ENCODE measurements at places on chromosomes 1 and 21. TPM values are rescaled to one million over a fixed set of nuclear protein-coding genes. Genes with fewer than 3 reads are reported as not detected.

GRCh38 chr1:183319051-183319450, 99.1 kb downstream of the NMNAT2 start:
- no peaks in the 10 kb centered on the region for H3K36me3 ChIP-seq
- DNase-seq: no peak
- no peaks in the 10 kb centered on the region for H3K27me3 ChIP-seq
- no peak overlapping the region for H3K4me3 ChIP-seq
- peaks cover 23% of the 10 kb centered on the region for H3K4me1 ChIP-seq

Gene SPRR2G
- not detected for total RNA-seq

DNA sequence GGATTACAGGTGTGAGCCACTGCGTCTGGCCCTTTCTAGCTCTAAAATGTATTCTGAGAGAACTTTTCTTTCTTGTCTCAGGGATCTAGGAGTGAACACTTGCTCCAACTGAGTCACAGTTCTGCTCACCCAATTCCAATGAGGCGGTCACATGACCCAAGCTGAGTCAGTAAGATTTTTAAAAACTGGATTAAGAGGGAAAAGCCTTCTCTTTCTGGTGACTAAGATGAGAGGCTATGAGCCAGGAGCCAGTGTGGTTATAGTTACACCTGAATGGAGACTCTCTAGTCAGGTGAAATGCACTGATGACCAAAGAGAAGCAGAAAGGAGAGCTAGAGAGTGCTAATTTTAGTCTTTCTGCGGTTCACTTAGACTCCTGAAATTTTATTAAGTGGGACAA, 9.5 kb upstream of the DEPDC1 start:
- no peak for DNase-seq
- no peaks in the 10 kb centered on the region for H3K36me3 ChIP-seq
- H3K4me1 ChIP-seq: no peaks in the 10 kb centered on the region
- H3K27me3 ChIP-seq: no peaks in the 10 kb centered on the region

Gene MARK1
- 12.3 TPM for total RNA-seq

GRCh38 chr1:92446546-92446945, 40.2 kb downstream of the GFI1 start:
- H3K36me3 ChIP-seq: no peaks in the 10 kb centered on the region
- no peak for DNase-seq
- no peaks in the 10 kb centered on the region for H3K4me1 ChIP-seq
- no peak overlapping the region for H3K27ac ChIP-seq

Gene ANKRD65
- 0.68 TPM for total RNA-seq

- H3K27me3 ChIP-seq: no peaks in the 10 kb centered on the region
- H3K4me1 ChIP-seq: no peaks in the 10 kb centered on the region
- DNase-seq: no peak
- no peaks in the 10 kb centered on the region for H3K36me3 ChIP-seq
Observed at GRCh38 chr1:208309771-208310170, 65.6 kb upstream of the PLXNA2 start.

DNA sequence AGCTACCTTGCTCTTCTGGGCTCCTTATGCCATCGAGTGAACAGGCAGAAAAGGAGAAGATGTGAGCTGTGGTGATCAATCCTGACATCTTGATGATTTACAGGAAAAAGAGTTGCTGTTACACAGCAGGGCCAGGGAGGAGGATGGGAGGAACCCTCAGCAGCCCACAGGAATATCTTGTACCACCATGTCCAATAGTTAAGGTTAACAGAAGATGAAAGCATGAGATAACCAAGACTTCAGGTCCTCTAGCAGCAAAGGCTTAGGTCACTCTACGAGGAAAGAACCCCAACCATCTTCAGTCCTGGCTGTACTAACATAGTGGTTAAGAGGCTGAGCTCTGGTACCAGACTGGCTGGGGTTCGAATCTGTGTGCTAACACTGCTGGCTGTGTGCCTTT, 12.1 kb upstream of the SELENBP1 start:
- no peaks in the 10 kb centered on the region for H3K27me3 ChIP-seq
- H3K4me3 ChIP-seq: no peak overlapping the region
- no peak overlapping the region for H3K27ac ChIP-seq
- no peaks in the 10 kb centered on the region for H3K36me3 ChIP-seq
- H3K4me1 ChIP-seq: no peaks in the 10 kb centered on the region

Gene PTTG1IP
- total RNA-seq: 351 TPM

DNA sequence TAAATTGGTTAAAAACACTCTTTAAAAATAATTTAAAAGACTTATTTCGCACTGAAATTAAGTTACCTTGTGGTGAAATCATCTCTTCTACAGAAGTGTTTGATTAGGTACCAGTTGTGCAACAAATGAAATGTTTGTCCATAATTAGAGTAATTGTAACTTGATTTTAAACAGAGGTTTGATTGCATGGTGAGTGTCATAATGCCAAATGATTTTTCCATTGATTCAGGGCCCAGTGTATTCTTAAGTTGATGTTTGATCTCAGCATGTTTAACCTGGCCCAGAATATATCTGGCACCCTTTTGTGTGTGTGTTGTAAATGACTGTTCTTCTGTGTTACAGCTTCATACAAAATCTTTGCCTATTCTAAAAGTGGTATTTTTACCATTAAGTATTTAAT, 28.5 kb downstream of the LRRC8B start:
- H3K4me1 ChIP-seq: no peaks in the 10 kb centered on the region
- H3K27me3 ChIP-seq: no peaks in the 10 kb centered on the region
- H3K4me3 ChIP-seq: no peak overlapping the region
- H3K36me3 ChIP-seq: no peaks in the 10 kb centered on the region
- no peak overlapping the region for H3K27ac ChIP-seq

Gene TAL1
- 3.0 TPM for total RNA-seq

DNA sequence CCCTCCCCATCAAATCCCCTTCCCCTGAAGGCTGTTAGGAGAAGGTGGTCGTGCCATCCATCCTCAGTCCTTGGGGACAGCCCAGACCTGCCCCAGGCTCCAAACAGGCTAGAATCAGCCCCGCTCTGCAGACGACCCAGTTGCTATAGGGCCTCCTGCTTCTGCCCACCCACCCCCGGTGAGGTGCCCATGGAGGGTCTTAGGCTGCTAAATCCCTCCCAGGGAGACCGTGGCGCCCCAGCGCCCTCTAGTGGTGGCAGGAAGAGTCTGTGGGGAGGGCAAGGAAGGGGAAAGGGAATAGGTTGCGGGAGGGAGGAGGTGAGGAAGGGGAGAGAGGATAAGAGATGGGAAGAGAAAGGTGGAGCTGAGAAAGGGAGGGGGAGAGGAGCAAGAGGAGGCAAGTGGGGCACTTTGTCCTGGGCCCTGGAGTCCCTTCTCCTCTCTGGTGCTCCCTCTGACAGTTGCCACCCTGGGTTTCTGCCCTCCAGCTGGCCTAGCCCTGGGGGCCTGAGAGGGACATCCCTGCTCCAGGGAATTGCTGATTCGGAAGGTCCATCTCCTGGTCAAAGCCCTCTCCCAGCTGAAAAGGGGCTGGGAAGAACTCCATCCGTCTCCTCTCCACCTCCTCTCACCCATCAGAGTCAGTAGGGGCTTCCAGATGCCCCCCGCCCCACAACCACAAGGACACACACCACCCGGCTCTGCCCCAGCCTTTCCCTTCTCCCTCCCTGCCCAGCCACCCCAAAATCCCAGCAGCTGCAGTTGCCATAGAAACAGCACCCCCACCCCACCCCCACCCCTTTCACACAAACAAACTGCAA, 55.4 kb downstream of the CAMK2N1 start:
- peaks cover 6% of the 10 kb centered on the region for H3K27me3 ChIP-seq
- no peaks in the 10 kb centered on the region for H3K4me1 ChIP-seq
- no peak overlapping the region for H3K4me3 ChIP-seq
- no peak for DNase-seq
- no peak overlapping the region for H3K27ac ChIP-seq

DNA sequence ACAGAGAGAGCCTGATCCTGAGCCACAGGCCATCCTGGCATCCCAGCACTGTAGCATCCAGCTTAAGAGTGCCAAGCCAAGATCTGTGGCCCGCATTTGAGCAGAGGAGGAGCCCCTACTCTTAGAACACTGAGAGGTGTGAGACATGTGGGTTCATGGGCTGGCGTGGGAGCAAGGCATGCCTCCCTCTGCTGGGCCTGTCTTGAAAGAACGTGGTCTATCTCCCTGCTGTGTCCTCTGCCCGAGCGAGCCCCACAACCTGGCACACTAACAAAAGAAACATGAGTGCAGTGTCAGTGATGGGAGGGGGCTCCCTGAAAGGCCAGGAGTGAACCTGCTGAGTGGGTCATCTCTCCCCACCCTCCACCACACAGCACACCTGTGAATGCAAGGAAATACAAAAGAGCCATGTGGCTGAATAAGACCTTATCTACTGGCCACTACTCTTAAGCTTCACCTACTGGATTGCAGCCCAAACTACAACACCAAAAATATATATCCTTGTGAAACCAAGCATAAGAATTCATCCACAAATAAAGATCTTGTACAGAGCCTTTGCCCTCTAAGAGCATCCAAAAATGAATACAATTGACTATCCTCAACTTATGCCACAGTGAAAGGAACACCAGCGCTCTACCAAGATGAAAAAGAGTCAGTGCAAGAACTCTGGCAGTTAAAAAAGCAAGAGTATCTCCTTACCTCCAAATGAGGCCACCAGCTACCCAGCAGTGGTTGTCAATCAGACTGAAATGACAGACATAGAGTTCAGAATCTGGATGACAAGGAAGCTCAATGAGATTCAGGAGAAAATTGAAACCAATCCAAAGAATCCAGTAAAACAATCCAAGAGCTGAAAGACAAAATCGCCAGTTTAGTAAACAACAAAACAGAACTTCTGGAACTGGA, 259.4 kb upstream of the DAB1 start:
- H3K27me3 ChIP-seq: no peaks in the 10 kb centered on the region
- no peaks in the 10 kb centered on the region for H3K36me3 ChIP-seq
- H3K27ac ChIP-seq: no peak overlapping the region
- H3K4me1 ChIP-seq: no peaks in the 10 kb centered on the region

All from thoracic aorta (tissue), 2 donors.